ENCODE measurements at places on chromosomes 12 and 14.

- DNase-seq: no peak
Observed at GRCh38 chr12:127504874-127505273, 762.1 kb upstream of the TMEM132C start.

DNA sequence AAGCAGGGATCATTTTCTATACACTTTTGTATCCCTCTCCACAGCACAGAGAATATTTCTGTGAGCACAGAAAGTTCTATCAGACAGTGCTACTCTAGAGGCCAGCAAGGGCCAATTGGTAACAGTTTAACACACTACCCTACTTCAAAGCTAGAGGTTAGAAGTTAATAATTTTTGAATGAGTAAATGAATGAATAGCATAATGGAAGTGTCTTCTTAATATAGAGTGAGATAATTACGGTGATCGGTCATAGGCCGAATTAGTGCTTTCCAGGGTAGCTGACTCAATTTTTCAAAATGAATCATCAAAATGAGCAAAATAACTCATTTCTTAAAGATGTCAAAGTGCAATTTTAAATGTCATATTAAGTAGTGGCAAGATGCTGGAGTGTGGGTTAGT lies 67.0 kb upstream of the CCDC198 start:
- DNase-seq: no peak

DNA sequence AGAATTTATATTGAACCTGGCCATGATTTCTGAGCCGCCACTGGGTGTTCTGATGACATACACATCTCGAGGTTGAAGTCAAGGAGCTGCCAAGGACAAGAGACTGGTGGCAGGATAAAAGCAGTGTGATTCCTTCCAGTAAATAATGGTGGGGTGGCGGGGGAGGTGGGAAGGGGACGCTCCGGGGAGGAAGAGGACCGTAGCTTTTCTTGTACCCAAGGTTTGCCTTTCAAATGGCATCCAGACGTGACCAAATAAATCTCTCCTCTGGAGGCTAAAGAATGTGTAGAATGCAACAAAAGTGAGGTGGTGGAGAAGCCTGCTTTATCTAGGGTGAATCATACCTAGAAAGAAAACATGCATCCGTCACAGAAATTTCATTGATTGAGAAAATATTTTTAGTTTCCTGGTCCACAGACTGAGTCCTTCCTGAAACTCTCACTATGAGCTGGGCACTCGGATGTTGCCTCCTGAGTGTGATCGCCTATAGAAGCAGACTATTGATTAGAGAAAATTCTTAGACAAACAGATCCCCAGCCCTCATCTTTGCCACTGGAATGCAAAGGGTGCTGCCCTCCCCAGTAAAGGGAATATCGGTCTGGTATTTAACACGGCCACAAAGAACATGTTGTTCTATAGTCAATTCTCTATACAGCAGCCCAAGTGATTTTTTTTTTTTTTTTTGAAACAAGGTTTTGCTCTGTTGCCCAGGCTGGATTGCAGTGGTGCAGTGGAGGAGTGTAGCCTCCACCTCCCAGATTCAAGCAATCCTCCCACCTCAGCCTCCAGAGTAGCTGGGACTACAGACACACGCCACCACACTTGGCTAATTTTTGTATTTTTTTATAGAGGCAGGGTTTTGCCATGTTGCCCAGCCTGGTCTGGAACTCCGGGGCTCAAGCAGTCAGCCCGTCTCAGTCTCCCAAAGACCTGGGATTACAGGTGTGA lies 112.1 kb downstream of the DPF3 start:
- no peak for DNase-seq

DNA sequence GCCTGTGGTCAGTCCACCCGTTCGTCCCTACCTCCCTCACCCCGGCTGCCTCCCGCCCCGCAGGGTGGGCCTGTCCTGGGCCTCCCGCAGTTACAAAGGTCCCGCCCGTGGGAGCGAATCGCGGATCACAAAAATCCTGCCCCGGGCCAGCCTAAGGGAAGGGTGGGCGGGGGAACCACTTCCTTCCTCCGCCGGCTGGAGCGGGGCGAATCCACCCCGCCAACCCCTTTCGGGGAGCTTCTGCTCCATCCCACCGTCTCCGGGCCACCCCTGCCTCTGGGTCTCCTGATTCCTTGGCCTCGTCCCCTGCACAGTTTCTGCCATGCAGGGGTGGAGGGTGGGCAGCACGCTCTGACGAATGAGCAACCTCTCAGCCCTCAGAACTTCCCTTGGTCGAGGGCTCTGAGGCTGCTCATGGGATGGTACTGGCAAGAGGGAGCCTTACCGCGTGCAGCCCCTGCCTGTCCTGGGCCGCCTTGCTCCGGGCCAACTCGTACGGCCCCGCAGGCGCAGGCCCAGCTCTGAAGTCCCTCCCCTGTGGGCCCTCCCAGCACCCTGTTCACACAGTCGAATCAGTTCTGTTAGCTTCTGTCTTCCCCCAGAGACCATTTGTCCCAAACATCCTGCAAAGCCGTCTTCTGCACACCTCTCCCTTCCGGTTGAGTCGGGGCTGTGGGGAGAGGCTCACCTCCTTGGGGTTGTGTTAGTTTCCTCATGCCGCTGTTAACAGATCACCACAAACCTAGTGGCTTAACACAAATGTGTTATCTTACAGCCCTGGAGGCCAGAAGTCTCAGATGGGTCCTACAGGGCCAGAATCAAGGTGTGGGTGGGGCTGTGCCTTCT lies 589 bp upstream of the HVCN1 start:
- DNase-seq: peak; percentile 53

- no peak for DNase-seq
Observed at GRCh38 chr12:92695577-92695976, 7.2 kb upstream of the PLEKHG7 start.

GRCh38 chr14:23631702-23632460 lies 4.3 kb upstream of the DHRS2 start:
- DNase-seq: peak; percentile 59

- DNase-seq: no peak
Observed at GRCh38 chr14:106665814-106666213, 1139.4 kb downstream of the TMEM121 start.

- DNase-seq: peak; percentile 78
Observed at GRCh38 chr12:6953442-6954315, 2.5 kb downstream of the PTPN6 start.

GRCh38 chr12:5258926-5259325 lies 173.0 kb upstream of the NTF3 start:
- no peak for DNase-seq

DNA sequence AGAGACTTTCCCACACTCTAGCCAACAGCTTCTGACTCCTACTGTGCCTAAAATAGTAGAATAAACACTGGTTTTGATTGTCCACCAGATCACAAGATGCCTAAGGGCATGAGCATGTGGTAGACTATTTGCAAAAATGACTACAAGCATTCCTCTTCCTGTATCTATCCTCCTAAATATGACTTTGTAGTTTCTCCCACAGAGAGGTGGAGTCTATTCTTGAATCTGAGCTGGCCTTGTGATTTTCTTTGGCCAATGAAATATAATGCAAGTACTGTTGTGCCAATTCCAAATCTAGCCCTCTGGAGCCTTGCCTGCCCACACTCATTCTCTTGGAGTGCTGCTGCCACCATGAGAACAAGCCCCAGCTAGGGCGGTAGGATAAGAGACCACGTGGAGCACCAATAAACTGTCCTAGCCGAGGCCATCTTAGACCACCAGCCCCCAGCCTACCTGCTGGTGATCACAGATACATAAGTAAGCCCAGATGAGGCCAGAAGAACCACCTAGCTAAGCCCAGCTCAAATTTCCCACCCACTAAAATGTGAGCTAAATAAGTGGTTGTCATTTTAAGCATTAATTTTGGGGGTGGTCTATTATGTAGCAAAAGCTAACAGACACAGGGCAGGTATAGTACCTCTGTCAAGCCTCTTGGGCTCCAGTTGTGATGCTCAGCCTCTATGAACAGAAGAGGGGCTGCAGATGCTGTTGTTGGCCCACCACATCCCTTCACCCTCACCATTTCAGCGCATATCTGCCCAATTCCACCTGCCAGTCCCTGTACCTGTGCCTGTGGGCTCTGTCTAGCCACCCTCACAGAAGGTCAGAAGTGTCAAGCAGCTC lies 17.9 kb downstream of the ZFP36L1 start:
- no peak for DNase-seq

DNA sequence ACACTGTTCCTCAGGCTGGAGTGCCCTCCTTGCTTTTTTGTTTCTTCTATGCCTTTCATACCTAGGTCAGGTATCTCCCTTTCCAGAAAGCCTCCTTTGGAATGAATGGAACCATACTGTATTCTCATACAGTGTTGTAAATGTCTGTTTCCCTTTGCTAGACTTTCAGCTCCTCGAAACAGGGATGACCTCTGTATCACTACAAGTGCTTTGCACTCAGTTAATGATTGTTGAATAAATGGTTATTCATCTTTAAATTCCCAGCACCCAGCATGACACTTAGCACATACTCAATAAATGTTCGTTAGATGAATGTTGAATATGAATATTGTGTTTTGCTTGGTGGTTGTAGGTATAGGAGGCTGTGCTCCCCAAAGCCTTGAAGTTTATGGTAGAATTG lies 5.9 kb upstream of the TULP3 start:
- no peak for DNase-seq

- DNase-seq: no peak
Observed at GRCh38 chr12:95231190-95231589, 13.6 kb downstream of the VEZT start.

DNA sequence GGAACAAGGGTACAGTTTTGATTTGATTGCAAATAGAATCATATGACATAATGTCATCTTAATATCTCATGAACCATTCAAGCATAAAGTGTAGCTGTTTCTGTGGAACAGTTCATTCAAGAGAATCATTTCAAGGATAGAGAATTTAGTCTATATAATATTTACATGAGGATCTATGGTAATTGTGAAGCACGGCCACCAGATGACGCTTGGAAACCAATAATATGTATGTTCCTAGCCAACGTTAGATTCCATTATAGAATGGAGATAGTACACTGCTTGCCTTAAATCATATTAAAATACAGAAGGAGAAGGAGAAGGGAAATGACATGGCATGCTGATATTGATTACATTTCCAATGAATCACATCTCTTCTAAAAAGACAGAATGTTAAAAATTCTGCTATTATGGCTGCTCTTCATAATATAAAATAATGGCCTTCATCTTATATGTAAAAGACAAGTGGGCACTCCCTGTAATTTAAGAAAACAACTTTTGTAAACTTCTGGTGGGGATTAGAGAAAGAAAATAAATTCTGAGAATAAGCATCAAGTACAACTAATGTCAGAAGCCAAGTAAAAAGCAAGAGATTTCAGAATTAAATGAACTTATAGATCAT lies 351.0 kb downstream of the NAV3 start:
- DNase-seq: no peak

DNA sequence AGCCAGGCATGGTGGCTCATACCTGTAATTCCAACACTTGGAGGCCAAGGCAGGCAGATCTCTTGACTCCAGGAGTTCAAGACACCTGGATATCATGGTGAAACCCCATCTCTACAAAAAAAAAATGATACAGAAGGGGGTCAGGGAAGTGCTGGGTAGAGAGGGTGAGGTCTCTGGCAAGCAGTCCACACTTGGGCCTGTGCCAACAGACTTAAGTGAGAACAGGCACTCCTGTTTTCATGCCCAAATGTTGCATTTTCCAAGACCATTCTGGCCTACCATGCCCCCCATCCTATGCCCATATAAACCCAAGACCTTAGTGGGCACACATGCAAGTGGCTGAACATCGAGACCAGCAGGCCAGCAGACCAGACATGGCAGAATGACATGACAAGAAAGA lies 16.0 kb upstream of the CMAS start:
- no peak for DNase-seq

- DNase-seq: no peak
Observed at GRCh38 chr12:67747869-67748742, 99.6 kb downstream of the DYRK2 start.

DNA sequence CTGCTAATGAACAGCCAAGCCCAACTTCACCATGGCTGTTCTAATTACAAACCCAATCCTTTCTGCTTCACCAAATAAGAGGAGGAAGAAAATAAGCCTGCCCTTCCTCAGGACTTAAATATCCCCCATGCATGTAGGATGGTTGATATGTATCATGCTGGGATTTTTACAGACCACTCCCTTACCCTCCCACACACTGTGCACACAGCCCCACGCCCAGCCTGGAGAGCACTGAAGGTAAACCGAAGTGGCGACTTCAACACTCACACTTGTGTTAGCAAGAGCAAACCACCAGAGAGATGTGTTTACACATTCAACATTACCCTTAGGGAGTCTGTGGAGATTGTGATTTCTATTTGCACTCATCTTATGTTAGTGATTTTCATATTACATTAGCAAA lies 241.2 kb downstream of the EGLN3 start:
- DNase-seq: no peak

- no peak for DNase-seq
Observed at GRCh38 chr12:55037351-55037987, 17.7 kb downstream of the NEUROD4 start.

GRCh38 chr12:132503618-132504204 lies 13.8 kb downstream of the FBRSL1 start:
- no peak for DNase-seq

- no peak for DNase-seq
Observed at GRCh38 chr14:76968621-76969063, 59.9 kb downstream of the IRF2BPL start.

DNA sequence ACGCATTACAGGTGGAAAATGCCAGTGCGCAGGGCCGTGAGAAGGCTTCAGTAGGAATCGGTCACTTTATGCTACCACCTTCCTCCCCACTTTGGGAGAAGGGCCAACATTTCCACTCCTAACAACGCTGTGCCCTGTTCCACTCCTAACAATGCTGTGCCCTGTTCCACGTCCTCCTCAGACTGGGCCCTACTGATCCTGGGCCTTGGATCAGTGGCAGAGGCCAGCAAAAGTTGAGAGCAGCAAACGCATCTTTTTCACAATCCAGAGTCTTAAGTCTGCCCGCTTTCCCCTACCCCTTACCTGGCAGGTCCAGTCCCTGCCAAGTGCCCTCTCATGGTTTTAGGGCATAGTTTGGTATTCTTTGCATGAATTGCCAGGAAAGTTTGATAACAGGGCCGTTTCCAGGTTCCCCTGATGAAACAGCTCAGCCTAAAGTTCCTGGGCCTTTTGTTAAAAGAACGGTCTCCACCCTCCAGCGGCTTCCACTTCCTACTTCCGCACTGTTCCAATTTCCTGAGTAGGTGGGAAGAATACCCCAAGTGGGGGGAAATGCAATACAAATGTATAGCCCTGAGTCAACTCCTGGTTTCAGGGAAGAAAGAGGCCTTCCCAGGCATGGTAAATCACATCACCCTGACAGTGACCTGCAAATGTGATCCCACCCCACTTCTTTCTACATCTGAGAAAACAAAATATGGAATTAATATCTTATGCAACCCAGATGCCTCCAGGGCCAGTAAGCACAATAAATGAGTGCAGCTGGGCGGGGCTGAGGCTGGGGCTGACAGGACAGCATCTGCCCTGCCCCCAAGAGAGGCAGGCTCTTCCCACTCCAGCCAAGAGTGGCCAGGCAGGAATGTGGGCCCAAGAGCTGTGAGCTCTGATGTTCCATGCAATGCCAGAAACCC lies 15.0 kb downstream of the KCTD10 start:
- no peak for DNase-seq

- DNase-seq: no peak
Observed at GRCh38 chr14:101462726-101463565, 98.3 kb upstream of the DIO3 start.

GRCh38 chr14:100537446-100538350 lies 49.5 kb downstream of the BEGAIN start:
- peak; percentile 18 for DNase-seq

All from CD4-positive, alpha-beta memory T cell (primary cell).